ENCODE measurements at places on chromosomes 2 and 18. TPM values are rescaled to one million over a fixed set of nuclear protein-coding genes. Genes with fewer than 3 reads are reported as not detected.

Gene SPEG
- 26.4 TPM for total RNA-seq

Gene TCF23
- not detected for total RNA-seq

Gene WDR75
- 36.2 TPM for total RNA-seq

Gene VWC2L
- not detected for total RNA-seq

Gene KCNS3
- 2.7 TPM for total RNA-seq

Gene IRS1
- 24.5 TPM for total RNA-seq

Gene CD302
- 14.5 TPM for total RNA-seq

Gene B4GALT6
- 2.2 TPM for total RNA-seq

Gene RUFY4
- total RNA-seq: not detected

Gene SCN7A
- total RNA-seq: not detected

Gene GREB1
- total RNA-seq: 1.1 TPM

Gene ALPP
- total RNA-seq: not detected

Gene ORC4
- total RNA-seq: 22.4 TPM

Gene C2orf81
- total RNA-seq: 0.72 TPM

Gene NYAP2
- under 0.01 TPM for total RNA-seq
